ENCODE measurements at places on chromosomes 4 and X.

DNA sequence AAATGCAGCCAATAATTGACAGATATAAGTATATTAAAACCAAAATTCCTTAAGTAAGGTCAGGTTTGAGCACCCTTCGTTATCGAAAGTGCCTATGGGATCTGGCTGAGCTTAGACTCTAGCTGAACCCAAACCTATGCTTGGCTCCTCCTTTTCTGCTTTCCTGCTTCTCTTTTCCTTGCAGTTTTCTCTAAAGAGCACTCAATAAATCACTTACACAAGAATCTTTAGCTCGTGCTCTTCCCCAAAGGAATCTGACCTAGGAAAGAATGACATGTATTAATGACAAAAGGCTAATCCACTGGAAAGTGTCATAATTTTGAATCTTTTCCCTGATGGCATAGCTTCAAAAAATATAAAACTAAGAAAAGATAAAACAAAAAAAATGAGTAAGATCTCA lies 282.7 kb downstream of the DKK2 start:
- DNase-seq = no peak

GRCh38 chr4:134471569-134471968 lies 270.0 kb upstream of the PABPC4L start:
- no peak for DNase-seq

DNA sequence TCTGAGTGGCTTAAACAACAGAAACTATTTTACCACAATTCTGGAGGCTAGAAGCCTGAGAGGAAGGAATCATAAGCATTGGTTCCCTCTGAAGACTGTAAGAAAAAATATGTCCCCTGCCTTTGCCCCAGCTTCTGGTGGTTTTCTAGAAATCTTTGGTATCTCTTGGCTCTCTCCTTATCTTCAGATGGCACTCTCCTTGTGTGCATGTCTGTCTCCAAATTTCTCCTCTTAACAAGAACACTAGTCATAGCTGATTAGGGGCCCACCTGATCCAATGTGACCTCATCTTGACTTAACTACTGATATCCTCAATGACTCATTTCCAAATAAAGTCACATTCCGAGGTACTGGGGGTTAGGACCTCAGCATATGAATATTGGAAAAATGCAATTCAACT lies 635.0 kb upstream of the NR3C2 start:
- DNase-seq = no peak

- peak; percentile 42 for DNase-seq
Measured at GRCh38 chrX:38175139-38175538, 45.5 kb downstream of the SRPX start.

All from NCI-H1092 (cell line).